Substantia nigra (tissue), 51 donors: ENCODE measurements at places on chromosomes 11 and 22.
A peak's percentile ranks its signal among the peaks of the same experiment; 100 is the strongest.

- no peak for DNase-seq
Measured at GRCh38 chr11:74020539-74020938, 11.7 kb upstream of the UCP3 start.

GRCh38 chr11:113724778-113725177 lies 18.7 kb upstream of the TMPRSS5 start:
- no peak for DNase-seq

- no peak for DNase-seq
Measured at GRCh38 chr22:17087498-17088131, 2.8 kb downstream of the IL17RA start.

DNA sequence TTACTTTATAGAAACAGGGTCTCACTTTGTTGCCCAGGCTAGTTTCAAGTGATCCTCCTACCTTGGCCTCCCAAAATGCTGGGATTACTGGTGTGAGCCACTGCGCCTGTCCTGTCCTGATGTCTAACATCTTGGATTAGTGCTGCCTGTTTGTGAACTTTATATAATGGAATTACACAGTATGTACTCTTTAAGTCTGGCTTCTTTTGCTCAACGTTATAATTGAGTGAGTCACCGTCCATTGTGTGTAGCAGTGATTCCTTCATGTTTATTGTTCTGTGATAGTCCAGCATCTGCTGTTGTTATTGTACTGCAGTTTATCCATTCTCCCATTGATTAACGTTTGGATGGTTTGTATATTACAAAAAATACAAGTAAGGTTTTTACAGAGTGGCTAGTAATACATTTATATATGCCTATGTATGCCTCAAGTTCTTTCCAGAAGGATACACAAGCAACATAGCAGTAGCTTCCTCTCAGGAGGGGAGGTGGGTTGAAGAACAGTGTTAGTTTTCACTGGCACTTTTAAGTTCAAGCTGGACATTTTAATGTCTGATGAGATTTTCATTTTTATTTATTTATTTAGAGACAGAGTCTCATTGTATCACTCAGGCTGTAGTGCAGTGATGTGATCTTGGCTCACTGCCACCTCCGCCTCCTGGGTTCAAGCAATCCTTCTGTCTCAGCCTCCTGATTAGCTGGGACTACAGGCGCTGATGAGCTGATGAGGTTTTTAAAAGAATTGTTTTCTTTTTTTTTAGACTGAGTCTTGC lies 25.2 kb upstream of the MICALL1 start:
- DNase-seq = no peak

GRCh38 chr11:8531312-8531711 lies 62.7 kb downstream of the STK33 start:
- DNase-seq = no peak

DNA sequence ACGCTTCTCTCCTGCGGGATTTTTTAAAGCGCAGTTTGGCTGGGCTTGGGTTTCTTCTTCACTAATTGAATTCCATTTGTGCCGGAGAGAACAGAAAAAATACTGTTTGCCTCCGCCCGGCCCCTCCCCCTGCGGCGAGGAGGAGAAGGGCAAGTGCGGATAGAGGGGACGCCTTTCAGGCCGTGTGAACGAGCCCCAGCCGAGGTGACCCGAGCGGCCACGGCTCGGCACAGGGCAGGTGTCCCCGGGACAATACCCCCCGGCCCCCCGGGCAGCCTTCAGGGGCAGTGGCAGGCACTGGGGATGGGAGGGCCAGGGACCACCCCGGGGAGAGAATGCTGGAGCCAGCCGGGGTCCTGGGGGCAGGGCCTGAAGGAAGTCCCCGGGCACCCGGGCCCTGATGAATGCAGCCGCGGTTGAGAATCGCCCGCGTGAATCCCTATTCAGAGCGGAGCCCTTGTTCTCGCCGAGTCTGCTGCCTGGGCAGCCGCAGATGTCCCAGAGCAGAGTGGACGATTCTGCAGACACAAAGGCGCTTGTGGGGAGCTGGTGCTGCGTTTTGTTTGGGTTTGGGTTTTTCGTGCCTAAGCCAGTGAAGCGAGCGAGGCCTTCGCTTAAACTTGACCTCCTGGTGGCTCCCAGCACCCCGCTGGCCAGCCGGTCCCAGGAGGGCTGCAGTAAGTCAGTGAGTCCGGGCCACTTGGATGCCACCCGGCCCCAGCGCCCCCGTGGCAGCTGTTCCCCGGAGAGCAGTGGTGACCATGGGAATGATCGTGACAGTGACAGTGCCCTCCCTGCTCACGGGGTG lies 96.0 kb downstream of the WNT7B start:
- DNase-seq = no peak

DNA sequence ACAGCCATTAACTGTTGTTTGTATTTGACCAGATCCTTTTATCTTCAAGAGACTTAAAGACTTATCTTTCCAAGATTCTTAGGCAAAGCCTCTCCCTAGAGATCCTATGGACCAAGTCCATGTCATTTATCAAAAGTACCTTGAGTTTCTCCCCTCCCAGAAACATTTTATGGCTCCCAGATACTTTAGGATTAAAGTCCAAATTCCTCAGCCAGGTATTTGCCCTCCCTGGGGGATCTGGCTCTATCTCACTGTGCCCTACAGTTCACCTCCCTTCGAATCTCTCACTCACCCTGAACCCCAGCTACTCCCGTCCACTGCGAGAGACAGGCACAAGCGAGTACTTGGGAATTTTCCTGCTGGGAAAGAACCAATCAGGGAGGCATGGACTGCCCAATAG lies 11.9 kb downstream of the MS4A8 start:
- no peak for DNase-seq

DNA sequence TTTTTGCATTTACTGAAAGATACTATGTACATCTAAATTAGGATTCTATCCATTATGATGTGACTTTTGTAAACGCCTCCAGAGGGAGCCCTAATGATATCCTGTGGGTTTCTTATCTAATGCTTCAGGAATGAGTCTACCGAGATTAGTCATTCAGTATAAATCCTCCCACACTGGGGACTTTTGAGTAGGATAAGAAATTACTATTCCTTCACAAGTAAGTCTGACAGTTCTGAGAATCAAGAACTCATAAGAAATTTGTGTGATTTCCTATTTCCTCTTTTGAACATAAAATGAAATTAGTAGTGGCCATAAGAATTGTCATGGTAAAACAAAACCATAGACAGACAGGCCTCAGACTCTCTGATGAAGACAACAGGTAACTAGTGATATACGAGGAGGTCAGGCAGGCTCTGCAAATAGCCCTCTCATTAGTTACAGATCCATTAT lies 10.0 kb upstream of the OR5M1 start:
- DNase-seq = no peak

DNA sequence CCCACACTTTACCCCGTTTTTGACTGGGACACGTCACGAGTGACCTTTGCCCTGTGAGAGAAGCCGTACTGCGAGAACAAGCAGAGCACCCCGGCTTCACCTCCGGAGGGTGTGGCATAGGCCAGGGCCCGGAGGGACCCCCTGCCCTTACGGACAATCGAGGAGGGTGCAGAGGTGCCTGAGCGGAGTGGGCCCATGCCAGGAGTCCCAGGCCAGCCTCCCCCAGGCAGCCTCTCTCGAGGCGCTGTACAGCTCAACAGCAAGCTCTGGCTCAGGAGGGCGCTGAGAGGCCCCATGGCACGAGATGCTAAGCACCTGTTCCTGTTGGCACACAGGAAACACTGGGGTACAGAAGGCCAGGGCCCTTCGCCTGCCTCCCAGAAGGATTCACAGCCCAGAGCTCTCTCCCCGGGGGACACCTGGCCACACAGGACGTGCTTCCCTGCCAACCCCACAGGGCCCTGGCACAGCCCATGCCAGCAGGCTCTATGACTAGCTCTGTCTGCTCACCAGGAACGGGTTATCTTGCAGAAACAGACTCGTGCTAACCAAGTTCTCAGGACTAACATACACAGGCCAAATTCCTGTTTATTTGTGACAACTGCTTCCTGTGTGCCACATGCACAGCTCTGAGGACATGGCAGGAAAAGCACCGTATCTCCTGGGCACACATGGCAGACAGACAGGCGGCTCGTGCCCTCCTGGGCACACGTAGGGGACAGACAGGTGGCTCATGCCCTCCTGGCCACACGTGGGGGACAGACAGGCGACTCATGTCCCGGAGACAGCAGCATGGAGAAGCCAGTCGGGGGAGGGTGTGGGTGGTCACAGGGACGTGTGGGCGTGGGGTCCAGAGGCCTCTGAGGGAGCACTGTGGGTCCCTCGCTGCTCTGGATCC lies 11.6 kb downstream of the TOLLIP start:
- no peak for DNase-seq

- no peak for DNase-seq
Measured at GRCh38 chr22:45683680-45684079, 12.0 kb downstream of the ATXN10 start.

- DNase-seq = no peak
Measured at GRCh38 chr11:115325523-115325922, 178.7 kb downstream of the CADM1 start.

DNA sequence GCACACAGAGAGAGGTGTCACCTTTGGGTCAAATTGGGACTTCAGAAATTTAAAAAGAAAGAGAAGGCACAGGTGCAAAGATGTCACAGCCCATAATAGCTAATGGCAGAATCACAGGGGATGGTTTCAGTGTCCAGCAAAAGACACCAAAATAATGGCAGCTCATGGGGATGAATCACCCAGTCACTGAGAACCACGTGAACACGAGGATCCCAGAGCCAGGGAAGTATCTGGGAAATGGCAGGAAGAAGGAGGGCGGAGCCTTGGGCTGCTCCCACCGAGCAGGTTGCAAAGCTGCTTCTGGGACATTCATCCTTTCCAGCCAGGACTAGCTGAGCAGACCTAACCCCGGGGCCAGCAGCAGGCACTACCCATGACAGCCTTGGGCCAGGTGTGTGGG lies 45.6 kb downstream of the TRMU start:
- DNase-seq = no peak

DNA sequence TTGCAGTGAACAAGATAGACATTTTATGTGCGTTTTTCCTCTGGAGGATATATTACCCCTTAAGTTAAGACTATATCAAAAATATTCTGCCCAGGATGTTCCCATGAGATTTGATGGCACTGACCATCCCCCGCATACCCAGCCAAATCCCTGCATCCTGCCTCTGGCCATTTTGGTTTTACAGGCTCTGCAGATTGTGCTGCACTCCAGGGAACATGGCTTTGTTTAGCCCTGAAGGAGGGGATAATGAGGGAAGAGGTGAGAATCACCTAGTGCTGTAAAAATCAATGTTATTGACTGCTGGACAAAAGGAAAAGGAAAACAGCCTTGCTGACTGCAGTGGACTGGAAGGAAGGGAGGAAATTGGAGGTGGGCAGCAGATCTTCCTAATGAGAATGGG lies 717.4 kb downstream of the DLG2 start:
- DNase-seq = no peak

DNA sequence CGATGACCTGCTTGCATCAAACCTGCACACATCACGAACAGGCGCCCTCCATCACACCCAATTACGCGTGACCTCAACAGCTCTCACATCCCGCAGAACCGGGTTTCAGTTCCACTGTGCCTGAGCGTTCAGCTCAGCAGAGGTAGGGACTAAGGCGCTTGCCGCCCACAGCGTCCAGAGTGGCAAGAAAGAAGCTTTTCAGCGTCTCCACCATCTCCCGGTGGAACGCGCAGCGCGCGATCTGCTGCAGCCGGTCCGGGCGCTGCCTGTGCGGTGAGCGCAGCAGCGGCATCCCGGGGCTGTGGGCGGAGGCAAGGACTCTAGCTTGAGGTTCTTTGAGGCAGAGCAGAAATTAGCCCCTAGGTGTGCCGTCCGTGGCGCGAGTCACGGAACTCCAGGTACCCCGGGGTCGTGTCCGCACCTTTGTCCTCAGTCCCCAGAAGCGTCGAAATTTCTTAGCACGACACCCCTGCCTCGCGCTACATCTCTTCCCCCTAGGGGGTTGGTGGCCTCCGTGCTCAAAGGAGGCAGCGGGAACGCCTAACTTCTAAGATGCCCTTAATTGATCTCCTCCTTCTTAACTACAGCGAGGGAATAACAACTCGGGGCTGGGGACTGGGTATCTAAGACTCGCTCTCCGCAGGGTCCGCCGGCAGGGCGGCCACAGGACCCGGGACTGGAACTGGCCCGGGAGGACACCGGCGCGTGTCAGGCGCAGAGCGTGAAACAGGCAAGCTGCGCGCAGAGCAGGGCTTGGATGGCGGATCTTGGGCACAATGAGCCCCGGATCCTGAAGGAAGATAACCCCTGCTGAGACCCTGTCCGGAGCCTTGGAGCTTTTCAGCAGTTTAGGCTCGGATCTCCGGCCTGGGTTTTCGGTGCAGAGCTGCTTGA lies 1.7 kb upstream of the CALCA start:
- DNase-seq = no peak

DNA sequence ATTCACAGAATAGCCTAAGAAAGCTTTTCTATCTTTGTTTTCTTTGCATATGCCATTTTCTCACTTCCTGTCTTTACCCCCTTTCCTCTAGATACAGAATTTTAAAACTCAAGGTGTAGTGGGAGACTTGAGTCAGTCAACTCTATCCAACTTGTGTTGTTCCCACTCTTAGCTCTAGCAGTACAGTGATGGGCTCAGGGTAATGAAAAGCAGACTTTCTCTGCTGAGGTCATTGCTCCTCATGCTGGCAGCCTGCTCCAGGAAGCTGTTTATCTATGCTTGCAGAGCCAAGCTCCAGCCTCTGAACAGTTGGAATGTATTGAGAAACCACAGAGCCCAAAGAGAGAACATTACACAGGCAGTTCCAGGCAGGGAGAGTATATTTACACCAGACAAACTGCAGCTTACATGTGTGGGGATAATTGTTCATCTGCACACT lies 68.1 kb downstream of the CSTPP1 start:
- peak; percentile 49 for DNase-seq

- no peak for DNase-seq
Measured at GRCh38 chr11:35138606-35138942, 397 bp upstream of the CD44 start.

DNA sequence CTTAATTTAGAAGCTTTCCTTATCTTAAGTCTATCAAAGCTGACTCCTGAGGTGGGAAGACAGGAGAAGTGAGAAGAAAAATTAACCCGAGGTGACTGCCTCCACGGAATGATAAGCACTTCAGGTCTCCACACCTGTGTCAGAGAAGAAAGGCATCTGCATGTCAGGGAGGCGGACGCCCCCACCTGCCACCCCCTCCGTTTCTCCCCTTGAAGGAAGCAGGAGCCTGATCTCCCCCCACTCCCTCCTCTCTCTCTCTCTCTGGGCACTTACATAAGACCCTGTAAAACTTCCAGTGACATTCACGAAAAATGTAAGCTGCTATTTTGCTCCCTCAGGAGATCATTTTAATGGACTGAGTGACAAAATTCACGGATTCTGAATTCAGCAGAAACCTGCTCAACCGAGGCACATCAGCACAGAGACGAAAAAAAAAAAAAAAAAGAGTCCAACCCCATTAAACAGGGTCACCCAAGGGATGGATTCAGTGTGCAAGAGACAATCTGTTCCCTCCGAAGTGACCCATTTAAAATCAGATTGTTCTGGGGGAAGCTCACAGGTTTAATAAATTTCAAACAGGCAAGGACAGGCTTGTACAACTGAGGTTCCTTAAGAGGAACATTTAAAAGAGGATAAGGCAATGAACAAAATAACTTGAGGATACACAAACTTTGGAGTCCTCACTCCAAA lies 1.5 kb downstream of the LARGE1 start:
- no peak for DNase-seq

GRCh38 chr11:61553373-61554171 lies 27.3 kb downstream of the SYT7 start:
- DNase-seq = no peak

- DNase-seq = no peak
Measured at GRCh38 chr11:78221396-78222315, 32.9 kb downstream of the USP35 start.
